ENCODE measurements at places on chromosomes 11 and 22.
A peak's percentile ranks its signal among the peaks of the same experiment; 100 is the strongest.

DNA sequence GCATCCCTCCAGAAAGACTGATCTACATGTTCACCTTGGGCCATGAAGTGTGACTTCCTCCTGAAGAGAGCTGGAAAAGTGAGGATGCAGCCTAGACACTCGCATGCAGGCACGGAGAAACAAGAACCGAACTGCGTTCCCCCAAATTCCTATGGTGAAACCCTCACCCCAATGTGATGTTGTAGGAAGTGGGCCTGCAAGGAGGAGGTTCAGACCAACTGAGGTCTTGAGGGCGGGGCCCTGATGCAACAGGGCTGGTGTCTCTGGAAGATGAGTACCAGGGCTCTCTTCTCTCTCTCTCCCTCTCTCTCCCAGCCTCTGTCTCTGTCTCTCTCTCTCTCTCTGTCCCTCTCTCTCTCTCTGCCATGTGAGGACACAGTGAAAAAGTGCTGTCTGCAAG is 501.1 kb downstream of the BRD1 start:
- no peak for DNase-seq

GRCh38 chr22:44537467-44537866 is 39.4 kb upstream of the RTL6 start:
- DNase-seq = no peak

DNA sequence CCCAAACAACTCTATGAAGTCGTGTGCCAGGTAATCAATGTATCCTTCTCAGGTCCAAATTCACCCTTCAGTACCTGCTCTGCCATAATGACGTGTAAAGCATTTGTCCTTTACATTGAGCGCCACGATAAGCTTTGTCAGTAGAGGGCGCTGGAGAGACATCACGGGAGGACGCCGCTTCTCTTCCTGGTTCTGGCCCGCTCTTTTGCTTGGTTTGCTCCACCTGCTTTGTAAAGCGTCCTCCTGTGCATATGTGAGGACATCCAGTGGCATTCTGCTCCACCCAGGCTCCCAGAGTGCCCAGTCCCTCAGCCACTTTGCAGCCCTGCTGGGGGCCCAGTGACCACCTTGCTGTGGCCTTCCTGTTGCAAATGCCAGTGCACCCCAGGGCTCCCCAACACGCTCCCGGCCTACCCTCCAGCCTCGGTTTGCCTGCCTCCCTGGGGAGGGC is 61.1 kb downstream of the WT1 start:
- DNase-seq = peak; percentile 66

DNA sequence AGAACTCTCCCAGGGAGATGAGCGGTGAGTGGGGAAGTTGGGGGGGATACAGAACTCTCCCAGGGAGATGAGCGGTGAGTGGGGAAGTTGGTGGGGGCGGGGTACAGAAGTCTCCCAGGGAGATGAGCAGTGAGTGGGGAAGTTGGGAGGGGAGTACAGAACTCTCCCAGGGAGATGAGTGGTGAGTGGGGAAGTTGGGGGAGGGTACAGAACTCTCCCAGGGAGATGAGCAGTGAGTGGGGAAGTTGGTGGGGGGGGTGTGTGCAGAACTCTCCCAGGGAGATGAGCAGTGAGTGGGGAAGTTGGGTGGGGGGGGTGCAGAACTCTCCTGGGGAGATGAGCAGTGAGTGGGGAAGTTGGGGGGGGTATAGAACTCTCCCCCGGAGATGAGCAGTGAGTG is 186.5 kb downstream of the SHANK2 start:
- no peak for DNase-seq

DNA sequence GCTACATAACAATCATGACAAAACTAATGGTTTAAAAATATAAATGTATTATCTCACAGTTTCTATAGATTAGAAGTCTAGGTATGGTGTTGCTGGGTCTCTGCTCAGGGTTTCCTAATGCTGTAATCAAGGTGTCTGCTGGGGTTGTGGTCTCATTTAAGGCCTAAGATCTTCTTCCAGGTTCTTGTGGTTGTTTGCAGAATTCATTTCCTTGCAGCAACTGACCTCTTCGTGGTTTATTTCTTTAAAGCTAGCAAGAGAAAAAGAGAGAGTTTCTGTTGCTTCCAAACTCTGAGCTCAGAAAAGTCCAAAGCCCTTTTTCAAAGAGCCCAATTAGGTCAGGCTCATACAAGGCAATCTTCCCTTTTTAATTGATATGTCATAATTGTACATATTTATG is 452.7 kb upstream of the CCDC179 start:
- DNase-seq = no peak

DNA sequence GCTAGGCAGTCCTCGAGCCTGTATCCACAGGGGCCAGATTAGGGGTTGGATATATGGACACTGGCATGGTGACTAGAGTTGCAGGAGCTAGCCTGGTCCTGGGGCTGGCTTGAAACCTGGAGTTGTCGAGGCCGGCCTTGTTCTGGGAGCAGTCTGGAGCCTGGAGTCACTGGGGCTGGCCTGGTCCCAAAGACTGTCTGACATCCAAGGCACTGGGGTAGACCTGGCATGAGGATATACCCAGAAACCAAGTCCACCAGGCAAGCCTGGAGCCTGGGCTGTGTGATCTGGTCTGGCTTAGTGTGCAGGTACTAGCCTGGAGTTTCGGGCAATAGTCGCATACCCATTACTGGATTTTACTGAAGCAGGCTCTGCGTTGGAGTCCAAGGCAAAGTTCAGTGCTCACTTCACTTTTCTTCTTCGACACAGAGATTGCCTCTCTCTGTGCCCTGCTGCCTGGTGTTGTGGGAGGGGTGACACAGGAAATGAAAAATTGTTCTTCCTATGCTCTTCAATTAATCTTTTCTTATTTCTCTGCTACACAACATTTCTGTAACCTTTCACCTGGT is 4.3 kb upstream of the GLYATL1 start:
- DNase-seq = no peak

GRCh38 chr11:92702805-92703448 is 266.5 kb upstream of the MTNR1B start:
- DNase-seq = no peak

DNA sequence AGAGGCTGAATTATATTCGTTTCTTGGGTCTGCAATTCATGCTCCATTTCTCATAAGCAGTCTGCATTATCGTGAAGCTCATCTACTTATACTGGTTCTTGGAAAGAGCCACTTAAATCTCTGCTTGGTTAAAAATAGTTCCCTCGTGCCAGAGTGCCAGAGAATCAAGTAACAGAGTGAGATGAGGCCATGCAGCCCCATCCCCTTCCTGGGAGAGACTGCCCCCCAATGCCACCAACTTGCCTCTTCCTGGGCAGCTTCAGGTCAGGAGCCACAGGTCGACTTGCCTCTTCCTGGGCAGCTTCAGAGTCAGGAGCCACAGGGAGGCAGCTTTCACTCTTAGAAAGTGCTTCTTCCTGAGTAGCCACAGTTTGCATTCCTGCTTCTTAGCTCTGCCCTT is 223.9 kb upstream of the ZBED5 start:
- no peak for DNase-seq

DNA sequence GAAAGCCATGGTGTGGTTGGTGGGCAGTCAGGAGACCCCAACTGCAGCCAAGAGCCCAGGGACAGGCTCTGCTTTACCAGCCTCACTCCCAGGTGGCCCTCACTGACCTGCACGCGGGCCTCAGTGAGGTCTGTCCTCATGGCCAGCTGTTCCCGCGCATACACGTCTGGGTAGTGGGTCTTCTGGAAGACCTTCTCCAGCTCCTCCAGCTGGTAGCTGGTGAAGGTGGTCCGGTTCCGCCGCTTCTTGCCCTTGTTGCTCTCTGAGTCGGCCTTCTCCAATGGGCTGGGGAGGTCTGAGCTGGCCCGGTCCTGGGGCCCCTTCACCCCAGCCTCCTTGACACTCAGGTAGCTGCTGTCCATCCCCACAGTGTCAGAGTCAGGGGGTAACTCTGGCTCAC is 34.7 kb downstream of the ALX4 start:
- no peak for DNase-seq

- DNase-seq = no peak
These were observed 179.2 kb upstream of the ZBED5 start for GRCh38 chr11:11036848-11037732.

DNA sequence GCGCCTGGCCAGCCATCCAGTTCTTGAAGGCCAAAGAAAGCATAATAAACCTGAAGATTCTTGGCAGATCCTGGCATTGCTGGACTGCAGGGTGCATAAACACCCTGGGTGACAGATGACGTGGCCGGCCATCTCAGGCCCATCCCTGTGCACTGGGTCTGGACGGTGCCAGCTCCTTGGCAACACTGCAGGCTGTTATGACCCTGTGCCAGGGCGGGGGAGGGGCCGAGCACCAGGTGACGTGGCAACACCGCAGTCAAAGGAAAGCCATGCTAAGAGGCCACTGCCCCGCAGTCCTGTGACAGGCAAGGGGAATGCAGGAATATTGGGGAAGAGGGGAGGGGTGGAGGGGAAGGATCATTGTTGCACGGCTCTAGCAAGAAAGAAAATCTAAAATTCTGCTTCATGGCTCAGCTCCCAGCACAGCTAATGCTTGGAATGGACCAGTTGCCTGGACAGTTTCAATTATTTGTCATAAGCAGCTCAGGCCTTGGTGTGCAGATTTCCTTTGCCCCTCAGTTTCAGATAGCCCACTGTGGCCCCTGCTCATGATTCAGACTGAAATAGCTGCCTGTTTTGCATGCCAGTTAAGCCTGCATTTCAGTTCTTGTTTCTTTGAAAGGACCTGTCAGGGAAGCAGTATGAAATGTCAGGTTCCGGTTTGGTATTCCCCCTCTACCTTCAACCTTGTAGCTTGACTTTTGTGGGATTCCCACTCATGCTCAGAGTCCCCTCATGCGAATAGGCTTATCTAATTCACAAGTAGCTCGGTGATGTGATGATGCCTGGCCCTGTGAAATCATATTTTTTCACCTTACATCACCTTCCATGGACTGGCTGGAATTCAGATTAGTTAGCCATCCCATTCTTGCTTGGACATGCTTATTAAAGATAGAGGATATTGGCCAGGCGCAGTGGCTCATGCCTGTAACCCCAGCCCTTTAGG is 29.7 kb upstream of the DDX6 start:
- peak; percentile 45 for DNase-seq

GRCh38 chr11:116309446-116309845 is 463.3 kb downstream of the BUD13 start:
- no peak for DNase-seq

- DNase-seq = peak; percentile 34
These were observed 38.2 kb upstream of the LYVE1 start for GRCh38 chr11:10606536-10607208.

- no peak for DNase-seq
These were observed 118.7 kb upstream of the HSD17B12 start for GRCh38 chr11:43561832-43562231.

GRCh38 chr22:24455751-24456426 is 28.5 kb downstream of the ADORA2A start:
- no peak for DNase-seq

- peak; percentile 50 for DNase-seq
These were observed at the start of gene BID for GRCh38 chr22:17774206-17774925. Gene BID (minus strand): TSS chr22:17774469. CDS start chr22:17750116, 24,353 bp downstream.

- DNase-seq = peak; percentile 71
These were observed 4.6 kb downstream of the CHRDL2 start for GRCh38 chr11:74726547-74727182.

DNA sequence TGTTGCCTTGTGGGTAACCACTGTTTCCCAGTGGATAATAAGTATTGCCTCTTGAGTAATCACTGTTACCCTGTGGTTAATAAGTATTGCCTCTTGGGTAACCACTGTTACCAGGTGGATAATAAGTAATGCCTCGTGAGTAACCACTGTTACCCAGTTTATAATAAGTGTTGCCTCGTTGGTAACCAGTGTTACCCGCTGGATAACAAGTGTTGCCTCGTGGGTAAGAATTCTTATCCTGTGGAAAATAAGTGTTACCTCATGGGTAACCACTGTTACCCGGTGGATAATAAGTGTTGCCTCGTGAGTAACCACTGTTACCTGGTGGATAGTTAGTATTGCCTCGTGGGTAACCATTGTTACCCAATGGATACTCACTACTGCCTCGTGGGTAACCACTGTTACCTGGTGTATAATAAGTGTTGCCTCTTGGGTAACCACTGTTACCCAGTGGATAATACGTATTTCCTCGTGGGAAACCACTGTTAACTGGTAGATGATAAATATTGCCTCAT is 24.1 kb upstream of the NXPE4 start:
- DNase-seq = no peak

DNA sequence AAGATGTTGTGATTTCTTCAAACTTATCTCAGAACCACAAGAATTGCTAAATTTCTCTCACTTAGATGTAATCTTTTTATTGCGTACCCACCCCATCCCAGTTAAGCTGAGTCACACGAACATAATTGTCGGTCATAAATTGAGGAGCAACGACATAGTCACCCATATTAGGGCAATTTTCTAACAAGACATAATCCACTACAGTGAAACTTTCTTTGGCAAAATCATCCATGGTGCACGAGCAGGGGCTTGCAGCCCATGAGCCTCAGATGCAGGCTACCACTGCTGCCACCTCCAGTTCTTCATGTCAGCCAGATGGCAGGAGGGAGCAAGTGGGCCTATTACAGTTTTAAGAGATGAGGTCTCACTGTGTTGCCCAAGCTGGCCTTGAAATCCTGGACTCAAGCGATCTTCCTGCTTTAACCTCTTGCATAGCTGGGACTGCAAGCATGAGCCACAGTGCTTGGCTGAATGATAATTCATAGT is 70.3 kb upstream of the GRK2 start:
- no peak for DNase-seq

GRCh38 chr11:12306830-12307229 is 70.5 kb upstream of the PARVA start:
- no peak for DNase-seq

DNA sequence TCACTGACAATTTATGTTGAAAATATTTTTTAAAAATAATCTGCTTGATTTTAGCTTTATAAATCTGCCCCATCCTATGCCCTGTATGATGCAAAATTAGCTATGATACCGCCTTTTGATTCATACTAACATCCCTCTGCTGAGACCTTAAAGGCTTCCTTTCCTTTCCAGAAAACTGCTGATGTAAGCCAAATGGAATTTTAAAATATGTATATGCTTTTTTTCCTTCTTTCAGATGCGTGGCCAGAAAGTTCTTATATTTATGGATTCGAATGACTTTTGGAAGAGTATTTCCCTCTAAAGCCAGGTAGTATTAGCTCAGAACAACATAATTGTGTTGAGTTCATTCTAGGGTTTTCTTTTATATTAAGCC is 34.5 kb downstream of the SFI1 start:
- DNase-seq = no peak

GRCh38 chr11:125720781-125721180 is 25.3 kb upstream of the PATE1 start:
- no peak for DNase-seq

DNA sequence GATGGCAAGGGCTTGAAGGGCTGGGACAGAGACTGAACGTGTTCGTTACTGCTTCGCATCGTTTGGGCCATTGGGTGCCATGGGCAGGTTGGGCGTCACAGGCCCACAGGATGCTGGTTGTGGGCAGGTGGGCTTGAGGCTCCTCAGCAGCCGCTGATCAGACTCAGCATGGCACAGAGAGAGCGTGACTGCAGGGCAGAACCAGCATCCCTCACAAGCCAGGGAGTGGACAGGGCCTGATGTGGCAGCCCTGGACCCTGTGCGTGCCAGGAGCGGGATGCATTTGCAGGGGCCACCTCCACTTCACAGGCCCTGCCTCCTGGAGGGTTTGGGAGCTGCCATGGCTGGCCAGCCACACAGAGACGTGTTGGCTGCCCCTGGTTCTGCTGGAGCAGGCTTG is 1228.3 kb downstream of the BRD1 start:
- DNase-seq = no peak

- no peak for DNase-seq
These were observed 260.0 kb downstream of the SOX6 start for GRCh38 chr11:16096336-16096735.

All from activated CD8-positive, alpha-beta memory T cell treated with anti-CD3 and anti-CD28 coated beads, Interleukin-2, amount 10 ng/mL, durations not matched to agents 7 days and 5 days (primary cell).